HCT116 (cell line): ENCODE measurements at places on chromosomes 3 and 15. TPM values are rescaled to one million over a fixed set of nuclear protein-coding genes. Genes with fewer than 3 reads are reported as not detected.

Gene STX19
- not detected for total RNA-seq

Gene VILL
- 1.2 TPM for total RNA-seq

GRCh38 chr3:115562636-115563267 lies 60.6 kb upstream of the GAP43 start:
- H3K36me3 ChIP-seq: no peaks in the 10 kb centered on the region
- H3K4me3 ChIP-seq: no peak overlapping the region
- no peaks in the 10 kb centered on the region for H3K27me3 ChIP-seq
- H3K4me1 ChIP-seq: no peaks in the 10 kb centered on the region
- DNase-seq: no peak

DNA sequence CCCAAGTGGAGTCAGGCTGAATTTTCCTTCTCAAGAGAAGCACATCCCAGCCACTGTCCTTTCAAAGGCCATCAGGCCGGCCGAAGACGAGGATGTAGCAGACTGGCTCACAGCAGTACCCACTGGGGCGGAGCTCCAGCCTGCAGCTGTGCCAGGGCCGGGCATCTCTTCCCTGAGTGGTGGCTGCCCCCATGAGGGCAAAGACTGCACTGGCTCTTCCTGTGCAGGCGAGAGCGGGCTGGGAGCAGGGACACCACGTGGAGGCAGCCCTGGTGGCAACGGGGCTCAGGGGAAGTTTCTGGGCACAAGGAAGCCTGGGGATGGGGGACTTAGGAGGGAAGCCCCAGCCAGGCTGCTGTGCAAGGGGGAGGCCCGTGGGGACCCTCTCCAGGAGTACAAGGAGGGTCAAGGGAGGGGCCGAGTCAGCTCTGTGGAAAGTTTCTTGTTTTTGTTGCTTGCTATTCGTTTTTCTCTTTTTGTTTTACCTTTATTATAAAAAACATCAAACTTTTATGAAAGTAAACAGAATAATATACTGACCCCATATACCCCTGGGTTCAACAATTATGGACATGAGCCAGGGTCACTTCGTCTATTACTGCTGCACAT lies 66.1 kb downstream of the RPN1 start:
- no peaks in the 10 kb centered on the region for H3K36me3 ChIP-seq
- peak; percentile 68 for DNase-seq
- no peaks in the 10 kb centered on the region for H3K4me1 ChIP-seq
- no peaks in the 10 kb centered on the region for H3K27me3 ChIP-seq

GRCh38 chr3:70988111-70988510 lies 595.4 kb downstream of the FOXP1 start:
- no peaks in the 10 kb centered on the region for H3K36me3 ChIP-seq
- H3K27ac ChIP-seq: no peak overlapping the region
- H3K4me3 ChIP-seq: no peak overlapping the region
- no peak for DNase-seq
- peaks cover 8% of the 10 kb centered on the region; the same call in 1 of the 2 replicates for H3K4me1 ChIP-seq
